ENCODE measurements at places on chromosomes 16 and 17.

- DNase-seq: no peak
These were observed 344.4 kb downstream of the SHISA9 start for GRCh38 chr16:13245713-13246377.

GRCh38 chr16:28983644-28984043 is 1.2 kb upstream of the LAT start:
- DNase-seq: no peak

- DNase-seq: no peak
These were observed 2.1 kb downstream of the NAGPA start for GRCh38 chr16:5031601-5032000.

GRCh38 chr17:70308618-70309017 is 139.3 kb downstream of the KCNJ2 start:
- no peak for DNase-seq

GRCh38 chr17:82709024-82709675 is 7.4 kb upstream of the FN3KRP start:
- DNase-seq: no peak

DNA sequence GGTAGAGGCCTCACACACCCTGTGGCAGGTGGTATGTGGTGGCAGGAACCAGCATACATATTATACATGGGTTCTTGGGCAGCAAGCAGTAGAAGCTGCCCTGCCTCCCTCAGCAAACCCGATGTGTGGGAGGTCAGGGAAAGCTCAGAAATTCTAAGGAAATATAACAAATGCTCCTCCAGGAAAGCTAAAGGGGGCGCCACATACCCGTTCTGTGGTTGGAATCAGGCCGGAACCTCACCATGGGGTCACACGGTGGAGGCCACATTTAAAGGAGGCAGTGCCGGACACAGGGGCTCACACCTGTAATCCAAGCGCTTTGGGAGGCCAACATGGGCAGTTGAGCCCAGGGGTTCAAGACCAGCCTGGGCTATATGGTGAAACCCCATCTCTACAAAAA is 12.4 kb upstream of the KATNB1 start:
- no peak for DNase-seq

- no peak for DNase-seq
These were observed 6.7 kb downstream of the KRTAP1-5 start for GRCh38 chr17:41020336-41020735.

GRCh38 chr16:89855301-89855945 is 18.0 kb upstream of the TCF25 start:
- no peak for DNase-seq

GRCh38 chr17:53780320-53780719 is 42.4 kb upstream of the KIF2B start:
- DNase-seq: no peak

GRCh38 chr17:60481604-60482003 is 44.4 kb downstream of the APPBP2 start:
- DNase-seq: no peak

GRCh38 chr16:87842209-87842869 is 27.0 kb downstream of the SLC7A5 start:
- DNase-seq: no peak

DNA sequence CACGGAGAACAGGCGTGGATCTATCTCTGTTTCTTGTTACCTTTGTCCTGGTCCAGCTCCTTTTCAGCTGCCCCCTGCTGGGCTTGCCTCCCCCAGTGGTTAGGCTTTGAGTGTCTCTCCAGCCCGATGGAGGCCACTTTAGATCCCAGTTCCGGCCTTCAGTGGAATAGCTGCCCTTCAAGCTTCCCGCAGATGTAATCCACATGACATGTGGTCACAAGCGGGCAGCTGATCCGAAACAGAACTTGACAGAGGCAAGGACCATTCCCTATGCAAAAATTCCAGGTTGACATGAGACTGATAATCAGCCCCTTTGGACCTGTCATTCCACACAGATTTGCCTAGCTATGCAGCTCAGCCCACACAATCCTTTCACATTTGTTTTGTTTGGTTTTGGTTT is 40.6 kb upstream of the AQP8 start:
- no peak for DNase-seq

- no peak for DNase-seq
These were observed 66.9 kb downstream of the GP2 start for GRCh38 chr16:20260215-20261009.

- no peak for DNase-seq
These were observed 109.2 kb downstream of the C16orf95 start for GRCh38 chr16:87207965-87208364.

All from brain pericyte (primary cell).